ENCODE measurements at places on chromosomes 16 and 17. TPM values are rescaled to one million over a fixed set of nuclear protein-coding genes. Genes with fewer than 3 reads are reported as not detected.

- no peak for DNase-seq
Measured at GRCh38 chr17:2202302-2202995, 101.1 kb downstream of the SMG6 start.

GRCh38 chr16:49338611-49339265 lies 34.9 kb upstream of the C16orf78 start:
- DNase-seq = no peak

GRCh38 chr17:32492648-32493289 lies 6.0 kb downstream of the CDK5R1 start:
- DNase-seq = no peak

GRCh38 chr16:11175106-11175786 lies 80.8 kb downstream of the SOCS1 start:
- no peak for DNase-seq

DNA sequence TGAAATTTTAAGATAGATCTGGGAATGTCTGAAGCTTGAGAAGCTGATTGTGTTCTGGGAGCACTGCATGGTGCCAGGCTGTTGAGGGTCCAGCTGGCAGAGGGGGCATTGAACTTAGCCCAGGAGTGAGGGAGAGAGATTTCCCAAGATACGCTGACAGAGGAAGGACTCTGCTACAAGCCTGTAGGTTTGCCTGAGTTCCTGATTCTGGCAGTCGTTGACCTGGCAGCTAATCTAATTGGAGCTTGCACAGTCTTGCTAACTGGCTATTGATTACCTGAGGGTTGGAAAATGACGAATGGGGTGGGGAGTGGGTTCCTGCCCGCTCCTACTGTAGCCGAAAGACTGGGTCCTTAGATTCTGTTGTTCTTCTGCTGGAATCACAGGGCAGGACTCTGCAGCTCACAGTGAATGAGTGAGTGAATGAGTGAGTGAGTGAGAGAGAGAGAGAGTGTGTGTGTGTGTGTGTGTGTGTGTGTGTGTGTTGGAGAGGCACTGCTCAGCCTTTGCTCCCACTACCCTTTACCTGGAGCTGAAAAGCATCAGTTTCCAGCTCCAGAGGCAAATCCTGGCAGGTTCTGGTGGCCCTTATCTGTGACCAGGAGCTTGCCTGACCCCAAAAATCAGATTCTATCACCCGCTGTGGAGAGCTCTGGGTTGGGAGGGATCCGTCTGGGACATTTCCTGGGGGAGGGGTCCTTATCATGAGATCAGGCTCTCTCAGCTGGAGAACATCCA lies 16.7 kb downstream of the CTRL start:
- no peak for DNase-seq

- DNase-seq = no peak
Measured at GRCh38 chr17:60169921-60170817, 20.4 kb downstream of the CA4 start.

DNA sequence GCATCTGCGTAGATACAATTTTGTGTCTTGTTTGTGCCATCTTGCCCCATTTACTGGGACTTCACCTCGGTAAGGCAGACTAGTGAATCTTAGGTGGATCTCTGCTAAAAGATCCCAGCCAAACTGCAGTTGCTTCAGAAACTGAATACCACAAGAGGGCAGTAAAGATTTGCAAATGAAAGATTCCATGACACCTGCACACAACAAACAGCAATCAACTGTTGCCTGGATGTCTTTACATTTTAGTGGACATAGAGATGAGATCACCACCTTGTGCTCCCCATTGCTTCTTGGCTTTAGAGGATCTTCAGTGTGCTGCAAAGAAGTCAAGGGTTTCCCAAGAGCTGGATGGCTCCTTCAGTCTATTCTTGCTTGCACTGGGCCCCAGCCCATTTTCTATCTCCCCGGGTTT lies 119.2 kb upstream of the CACNG5 start:
- peak; percentile 80 for DNase-seq

GRCh38 chr17:63173903-63174302 lies 207.9 kb downstream of the TANC2 start:
- no peak for DNase-seq

GRCh38 chr17:36610474-36610873 lies 9.1 kb downstream of the MRM1 start:
- no peak for DNase-seq

DNA sequence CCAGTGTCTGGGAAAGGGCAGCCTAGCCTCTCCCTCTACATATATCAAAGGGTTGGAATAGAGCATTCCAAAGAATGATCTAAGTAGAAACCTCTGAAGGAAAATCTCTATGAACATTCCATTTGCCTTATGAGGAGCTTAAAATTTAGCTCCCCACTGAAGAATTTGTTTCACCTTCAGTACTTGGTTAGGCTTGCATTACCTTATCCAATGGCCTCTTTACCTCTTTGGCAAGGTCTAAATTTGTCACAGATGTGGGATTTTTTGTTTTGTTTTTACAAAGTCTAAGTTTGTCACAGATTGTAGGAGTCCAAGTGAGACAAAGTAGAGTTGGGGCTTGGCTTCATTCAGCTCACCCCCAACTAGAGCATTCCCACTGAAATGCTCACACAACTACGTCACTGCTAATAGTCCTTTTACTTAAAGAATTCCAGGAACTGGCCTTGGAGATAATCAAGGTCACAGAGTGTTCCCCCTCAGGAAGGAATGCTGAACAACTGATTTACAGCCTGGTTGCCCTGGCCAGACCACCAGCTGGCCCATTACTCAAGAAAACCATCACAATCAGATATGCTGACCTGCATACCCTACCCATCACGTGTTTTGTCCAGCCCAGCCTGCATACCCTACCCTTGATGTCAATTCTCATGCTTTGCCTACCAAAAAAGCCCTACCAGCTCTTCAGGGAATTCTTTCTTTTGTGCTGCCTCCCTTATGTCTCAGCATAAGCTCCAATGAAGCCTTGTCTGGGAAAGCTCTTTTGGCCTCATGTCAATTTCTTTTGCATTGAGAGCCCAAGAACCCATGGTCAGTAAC lies 26.5 kb upstream of the PPM1D start:
- DNase-seq = no peak

- DNase-seq = no peak
Measured at GRCh38 chr17:62745806-62746205, 62.3 kb downstream of the MARCHF10 start.

GRCh38 chr16:56783344-56783743 lies 53.4 kb downstream of the NUP93 start:
- no peak for DNase-seq

DNA sequence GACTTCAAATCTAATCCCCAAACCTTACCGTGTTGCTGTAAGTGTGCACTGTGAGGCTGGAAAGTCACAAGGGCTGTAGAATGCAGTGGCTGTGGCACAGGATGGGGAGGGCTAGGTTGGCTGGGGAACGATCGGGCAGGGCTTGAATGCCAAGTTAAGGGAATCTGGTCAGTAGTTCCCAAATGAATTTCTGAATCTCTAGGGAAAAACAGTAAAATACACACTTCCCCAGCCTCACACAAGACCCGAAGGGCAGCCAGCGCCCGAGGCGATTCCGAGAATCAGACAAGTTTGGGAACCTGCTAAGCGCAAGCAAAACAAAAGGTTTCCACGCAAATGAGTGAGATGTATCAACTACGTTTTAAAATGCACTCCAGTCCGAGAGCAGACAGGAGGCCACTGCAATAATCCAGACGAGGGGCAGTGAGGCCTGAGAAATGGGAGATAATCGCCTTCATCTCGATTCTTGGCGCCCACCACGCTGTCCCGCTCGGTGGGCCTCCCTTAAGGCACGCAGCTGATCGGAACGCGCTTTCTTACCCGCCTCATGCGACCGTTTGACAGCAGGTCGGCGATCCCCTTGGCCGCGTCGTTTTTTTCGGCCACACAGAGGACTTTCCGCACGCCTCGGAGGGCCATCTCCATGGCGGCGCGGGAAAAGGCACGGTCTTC lies 599 bp downstream of the TOP3A start:
- DNase-seq = no peak

GRCh38 chr17:72177738-72178137 lies 56.9 kb downstream of the SOX9 start:
- DNase-seq = no peak

DNA sequence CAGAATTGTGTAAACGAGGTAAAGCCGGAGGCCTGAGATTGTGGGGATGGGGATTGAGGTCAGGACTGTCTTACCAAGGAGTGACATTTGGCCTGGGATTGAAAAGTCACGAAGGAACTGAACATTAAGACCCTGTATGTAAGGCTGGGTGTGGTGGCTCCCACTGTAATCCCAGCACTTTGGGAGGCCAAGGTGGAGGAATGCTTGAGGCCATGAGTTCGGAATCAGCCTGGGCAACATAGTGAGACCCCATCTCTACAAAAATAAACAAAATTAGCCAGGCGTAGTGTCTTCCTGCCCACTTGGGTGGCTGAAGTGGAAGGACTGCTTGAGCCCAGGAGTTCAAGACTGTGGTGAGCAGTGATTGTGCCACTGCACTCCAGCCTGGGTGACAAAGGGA lies 75.5 kb downstream of the JPH3 start:
- DNase-seq = no peak

DNA sequence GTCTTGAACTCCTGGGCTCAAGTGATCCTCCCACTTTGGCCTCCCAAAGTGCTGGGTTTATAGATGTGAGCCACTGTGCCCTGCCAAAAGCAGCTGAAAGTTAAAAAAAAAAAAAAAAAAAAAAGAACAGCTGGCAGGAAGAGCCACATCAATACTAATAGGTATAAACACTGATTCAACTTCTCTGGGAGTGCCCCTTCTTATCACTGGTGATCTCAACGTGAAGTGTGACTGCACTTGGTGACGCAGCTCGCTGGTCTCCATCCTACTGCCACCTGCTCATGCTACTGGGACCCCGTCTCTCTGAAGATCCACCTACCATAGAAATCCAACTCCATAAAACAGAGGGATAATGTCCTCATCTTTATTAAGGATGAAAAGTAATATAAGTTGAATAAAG lies 40.8 kb downstream of the RNF157 start:
- DNase-seq = no peak

GRCh38 chr17:67636312-67636711 lies 81.4 kb upstream of the NOL11 start:
- DNase-seq = no peak

DNA sequence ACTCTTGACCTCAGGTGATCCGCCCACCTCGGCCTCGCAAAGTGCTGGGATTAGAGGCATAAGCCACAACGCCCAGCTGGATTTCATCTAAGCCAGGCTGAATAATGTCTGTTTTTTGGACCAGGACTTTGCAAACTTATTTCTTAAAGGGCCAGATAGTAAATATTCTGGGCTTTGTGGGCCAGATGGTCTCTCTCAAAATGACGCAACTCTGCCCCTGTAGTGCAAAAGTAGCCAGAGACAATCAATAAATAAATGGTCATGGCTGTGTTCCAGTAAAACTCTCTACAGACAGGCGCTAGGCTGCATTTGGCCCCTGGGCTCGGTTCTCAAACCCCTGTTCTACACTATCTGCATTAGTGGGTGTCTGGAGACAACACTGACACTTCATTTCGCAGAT lies 121.9 kb upstream of the CDH13 start:
- DNase-seq = no peak

DNA sequence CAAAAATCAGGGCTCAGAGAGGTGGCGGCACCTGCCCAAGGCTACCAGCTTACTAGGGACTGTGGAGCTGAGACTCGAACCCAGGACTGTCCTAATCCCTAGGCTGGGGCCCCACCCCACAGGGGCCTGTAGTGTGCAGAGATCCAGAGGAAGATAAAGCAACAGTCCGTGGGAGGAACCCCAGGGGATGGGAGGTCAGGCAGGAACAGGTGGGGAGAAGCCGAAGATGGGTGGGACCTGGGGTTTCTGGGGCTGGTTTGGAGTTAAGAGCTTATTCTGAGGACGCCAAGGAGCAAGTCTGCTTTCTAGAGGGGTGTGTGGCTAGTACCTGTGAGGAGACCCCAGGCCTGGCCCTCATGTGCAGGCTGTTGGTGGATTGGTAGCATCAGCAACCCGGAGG lies 14.9 kb downstream of the C16orf74 start:
- DNase-seq = no peak

DNA sequence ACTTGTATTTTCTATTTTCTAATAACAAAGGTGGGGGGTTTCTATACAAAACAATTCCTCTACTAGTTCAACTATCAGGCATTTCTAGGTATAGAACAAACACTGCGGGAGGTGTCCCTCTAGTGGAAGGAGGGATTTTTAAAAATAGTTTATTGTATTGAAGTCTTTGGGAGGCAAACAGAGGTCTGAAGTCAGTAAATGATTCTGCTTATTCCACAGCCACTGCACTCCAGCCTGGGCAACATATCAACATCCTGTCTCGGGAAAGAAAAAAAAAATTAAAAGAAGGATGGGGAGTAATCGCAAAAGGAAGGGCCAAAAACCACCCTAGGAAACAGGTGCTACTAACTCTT lies 648 bp upstream of the ERCC4 start:
- no peak for DNase-seq

GRCh38 chr16:18959031-18959505 lies 24.7 kb upstream of the TMC7 start:
- DNase-seq = no peak

DNA sequence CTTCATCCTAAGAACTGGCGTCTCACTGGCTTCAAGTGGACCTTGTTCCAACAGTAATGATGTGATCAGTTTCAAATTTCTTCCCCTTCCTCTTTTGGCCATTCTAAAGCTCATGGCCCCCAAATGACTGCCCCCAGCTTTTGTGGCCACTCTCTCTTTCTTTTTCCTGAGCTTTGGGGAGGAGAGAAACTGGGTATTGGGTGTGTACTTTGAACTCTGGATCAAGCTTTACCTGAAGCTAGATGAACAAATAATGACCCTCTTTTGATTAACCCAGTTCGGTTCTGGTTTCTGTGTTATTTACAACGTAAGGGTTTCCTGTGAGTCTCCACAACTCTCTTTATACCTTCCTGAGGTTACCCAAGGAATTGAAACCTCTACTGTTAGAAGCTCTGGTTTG lies 132.7 kb downstream of the FTO start:
- no peak for DNase-seq

DNA sequence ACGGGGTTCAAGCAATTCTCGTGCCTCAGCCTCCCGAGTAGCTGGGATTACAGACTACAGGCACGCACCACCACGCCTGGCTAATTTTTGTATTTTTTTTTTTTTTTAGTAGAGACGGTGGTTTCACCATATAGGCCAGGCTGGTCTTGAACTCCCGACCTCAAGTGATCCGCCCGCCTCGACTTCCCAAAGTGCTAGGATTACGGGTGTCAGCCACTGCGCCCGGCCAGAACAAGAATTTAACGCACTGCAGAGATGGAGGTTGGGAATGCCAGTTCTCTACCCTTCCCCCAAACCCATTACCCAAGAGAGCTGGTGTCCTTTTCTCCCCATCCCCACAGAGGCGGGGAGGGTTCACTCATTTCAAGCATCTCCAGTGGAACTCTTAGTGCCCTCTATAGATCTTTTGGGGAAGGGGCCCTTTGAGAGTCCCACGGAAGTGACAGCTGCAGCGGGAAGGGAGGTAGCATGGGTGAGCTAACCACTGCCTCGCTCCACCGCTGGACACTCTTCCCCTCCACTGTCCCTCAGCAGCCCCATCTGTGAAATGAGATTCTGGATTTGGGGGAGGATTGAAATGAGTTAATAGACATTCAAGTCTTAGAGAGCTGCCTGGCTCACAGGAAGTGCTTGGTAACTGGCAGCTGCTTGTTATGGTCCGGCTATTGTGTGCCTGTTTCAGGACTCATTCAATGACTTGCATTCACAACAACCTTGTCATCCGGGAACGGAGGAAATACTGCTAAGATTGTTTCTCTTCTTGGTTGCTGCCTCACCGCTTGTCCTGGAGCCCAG lies 3.5 kb upstream of the UBALD2 start:
- DNase-seq = no peak

PABPN1L gene
- total RNA-seq = not detected

PRR35 gene
- not detected for total RNA-seq

MYOCD gene
- total RNA-seq = 1.4 TPM

SLFN13 gene
- total RNA-seq = 12.8 TPM

ROGDI gene
- total RNA-seq = 24.8 TPM

C17orf78 gene
- not detected for total RNA-seq

HSF5 gene
- not detected for total RNA-seq

ZNF469 gene
- 1.7 TPM for total RNA-seq

ALOX12B gene
- not detected for total RNA-seq

Data from Caki2 (cell line).